ENCODE measurements at places on chromosomes 7 and 10.

DNA sequence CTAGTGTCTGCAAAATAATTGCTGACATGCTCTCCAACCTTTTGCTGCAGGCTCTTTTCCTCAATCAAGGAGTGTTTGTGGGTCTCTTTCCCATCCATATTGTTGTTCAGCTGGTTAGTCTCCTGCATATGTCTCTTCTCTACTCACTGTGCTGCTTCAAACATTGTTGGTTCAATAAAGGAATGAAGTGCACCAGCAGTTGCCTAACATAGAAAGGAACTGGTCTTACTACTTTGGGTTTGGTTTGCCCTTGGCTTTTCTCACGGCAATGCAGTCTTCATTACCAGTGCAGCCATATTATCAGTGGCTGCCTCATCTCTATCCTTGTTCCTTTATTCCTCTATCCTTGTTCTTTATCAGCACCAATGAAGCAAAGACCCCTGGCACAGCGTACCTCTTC is 169.7 kb upstream of the TPK1 start:
- no peak for DNase-seq

DNA sequence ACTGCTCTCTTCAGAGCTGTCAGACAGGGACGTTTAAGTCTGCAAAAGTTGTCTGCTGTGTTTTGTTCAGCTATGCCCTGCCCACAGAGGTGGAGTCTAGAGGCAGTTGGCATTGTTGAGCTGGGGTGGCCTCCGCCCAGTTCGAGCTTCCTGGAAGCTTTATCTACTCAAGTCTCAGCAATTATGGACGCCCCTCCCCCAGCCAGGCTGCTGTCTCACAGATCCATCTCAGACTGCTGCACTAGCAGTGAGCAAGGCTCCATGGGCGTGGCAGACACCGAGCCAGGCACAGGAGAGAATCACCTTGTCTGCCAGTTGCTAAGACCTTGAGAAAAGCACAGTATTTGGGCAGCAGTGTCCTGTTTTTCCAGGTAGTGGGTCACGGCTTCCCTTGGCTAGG is 98.1 kb downstream of the SDHAF3 start:
- DNase-seq, result no peak

DNA sequence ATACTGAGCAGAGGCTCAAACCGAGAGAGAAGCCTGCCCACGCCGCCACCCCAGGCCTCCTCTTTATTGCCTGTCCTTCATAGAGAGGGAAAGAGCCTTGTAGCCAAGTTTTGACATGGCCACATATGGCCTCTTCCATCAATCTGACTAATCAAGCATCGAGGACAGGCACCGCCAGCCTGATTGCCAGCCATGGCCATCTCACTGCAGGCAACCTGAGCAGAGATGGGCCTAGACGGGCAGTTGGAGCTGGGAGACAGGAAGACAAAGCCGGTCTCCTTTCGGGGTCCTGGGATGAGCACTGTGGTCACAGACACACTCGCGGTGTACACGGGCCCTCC is 67.2 kb downstream of the EBF3 start:
- DNase-seq, result no peak

DNA sequence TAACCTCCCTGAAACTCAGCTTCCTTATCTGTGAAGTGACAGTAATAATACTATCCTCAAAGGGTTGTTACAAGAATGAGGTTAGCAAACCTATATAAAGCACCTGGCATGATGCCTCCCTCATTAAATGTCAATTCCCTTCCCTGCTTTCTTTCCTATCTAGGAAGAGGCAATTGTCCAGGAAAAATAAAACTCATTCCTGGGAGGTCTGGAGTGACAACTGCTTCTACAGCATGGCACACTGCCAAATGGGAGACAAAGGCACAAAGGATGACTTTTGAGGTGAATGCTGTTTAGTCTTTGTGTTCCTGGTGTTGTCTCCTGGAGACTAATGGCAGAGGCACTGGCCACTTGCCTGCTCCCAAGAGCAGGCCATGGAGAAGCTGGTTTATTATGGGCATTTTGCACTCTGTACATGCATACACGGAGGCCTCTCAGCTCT is 32.2 kb upstream of the PDE1C start:
- DNase-seq, result no peak

GRCh38 chr10:105993609-105994008 is 1170.9 kb downstream of the SORCS1 start:
- no peak for DNase-seq

- no peak for DNase-seq
Measured at GRCh38 chr10:132407243-132407746, 10.3 kb downstream of the PWWP2B start.

DNA sequence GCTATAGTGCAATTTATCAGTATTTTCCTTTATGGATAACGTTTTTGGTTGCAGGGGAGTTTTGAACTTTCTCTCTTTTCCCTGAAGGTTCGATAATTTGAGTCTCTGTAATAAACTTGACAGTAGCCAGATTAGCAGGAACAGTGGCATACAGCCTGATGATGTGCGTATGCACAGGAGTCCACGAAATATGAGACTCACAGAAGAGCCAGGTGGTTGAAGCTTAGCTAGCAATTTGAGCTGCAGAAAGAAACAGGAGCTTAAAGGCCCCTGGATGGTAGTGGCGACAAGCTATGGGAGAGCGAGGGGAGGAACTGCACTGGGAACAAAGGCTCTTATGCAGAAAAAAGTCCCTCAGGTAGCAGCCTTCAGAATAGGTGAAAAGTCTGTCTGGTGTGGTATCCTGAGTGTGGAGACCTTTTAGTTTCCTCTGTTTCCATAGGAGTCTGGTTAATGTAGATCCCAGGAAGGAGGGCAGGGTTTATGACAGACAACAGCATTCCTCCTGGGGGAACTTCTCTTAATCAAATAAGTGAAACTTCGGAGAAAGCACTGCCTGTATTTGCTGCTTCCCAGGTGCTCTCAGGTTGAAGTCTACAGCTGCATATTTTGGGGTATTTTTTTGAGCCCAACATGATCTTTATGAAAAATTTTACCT is 32.7 kb downstream of the FANK1 start:
- no peak for DNase-seq

DNA sequence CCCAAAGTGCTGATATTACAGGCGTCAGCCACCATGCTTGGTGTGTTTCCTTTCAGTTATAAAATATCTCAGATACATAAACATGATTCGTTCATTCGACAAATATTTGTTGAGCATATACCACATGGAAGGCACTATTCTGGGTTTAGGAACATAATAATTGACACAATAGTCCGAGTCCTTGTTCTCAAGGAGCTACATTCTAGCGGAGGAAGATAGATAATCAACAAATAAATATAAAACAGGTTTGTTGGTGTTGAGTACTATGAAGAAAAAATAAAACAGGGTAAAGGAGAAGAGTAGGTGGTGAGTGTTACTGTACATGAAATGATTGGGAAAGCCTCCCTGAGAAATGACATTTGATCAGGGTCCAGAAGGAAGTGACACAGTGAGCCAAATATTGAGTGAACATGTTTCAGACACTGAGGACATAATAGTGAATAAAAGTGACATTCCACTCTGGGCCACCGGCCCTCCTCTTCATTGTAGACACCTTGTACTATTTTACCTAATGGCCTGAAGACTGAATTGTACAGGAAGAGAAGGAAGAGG is 6.9 kb upstream of the HILPDA start:
- no peak for DNase-seq

DNA sequence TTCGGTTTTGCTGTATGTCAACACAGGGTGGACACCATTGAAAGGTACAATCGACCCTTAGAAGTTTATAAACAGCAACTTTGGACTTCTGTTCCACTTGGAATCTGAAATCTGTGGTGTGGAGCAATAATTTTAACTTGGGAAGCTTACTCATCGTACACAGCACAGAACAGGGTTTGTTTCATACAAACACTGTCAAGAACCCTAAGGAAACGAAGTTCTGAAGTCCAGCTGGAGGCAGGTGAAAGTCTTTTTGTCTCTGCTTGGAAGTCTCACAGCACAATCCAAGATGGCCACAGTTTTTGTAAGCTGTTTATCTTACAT is 31.5 kb downstream of the NMT2 start:
- no peak for DNase-seq

- DNase-seq, result no peak
Measured at GRCh38 chr10:36448760-36449691, 676.4 kb upstream of the ANKRD30A start.

DNA sequence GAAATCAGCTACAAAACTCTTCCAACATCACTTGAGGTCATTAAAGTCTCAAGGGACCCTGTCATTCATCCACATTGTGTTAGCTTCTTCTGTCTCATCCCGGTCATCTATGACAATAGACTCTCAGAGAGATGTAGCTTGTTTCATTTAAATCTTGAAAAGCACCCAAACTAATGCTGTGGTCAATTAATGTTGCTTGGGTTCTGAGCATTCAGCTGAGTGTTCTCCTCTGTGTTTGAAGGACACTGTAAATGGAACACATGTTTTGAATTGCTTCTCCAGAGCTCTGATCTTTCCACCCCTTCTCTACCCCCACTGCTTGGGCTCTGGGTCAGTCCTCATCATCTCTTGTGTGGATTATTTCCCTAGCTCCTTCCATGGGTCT is 19.6 kb upstream of the ADD3 start:
- DNase-seq, result no peak

- DNase-seq, result no peak
Measured at GRCh38 chr7:123811056-123811455, 33.9 kb upstream of the HYAL4 start.

DNA sequence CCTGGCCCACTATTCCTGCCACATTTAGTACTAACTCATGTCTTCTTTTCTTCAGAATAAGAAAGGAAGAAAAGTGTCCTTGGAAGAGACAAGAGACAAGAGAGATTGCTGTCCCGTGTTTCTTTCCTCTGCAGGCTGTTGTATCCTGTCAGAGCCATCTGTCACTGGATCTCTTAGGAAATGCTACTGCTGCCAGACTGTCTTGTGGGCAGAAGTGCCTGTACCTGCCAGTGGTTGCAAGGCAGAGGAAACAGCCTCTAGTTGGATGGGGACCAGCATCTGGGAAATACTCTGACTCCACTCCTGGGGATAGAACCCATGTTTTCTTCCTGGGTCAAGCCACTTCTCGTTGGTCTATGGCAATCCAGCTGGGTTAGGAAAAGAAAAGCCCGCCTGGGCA is 16.7 kb upstream of the MAP3K8 start:
- DNase-seq, result no peak

DNA sequence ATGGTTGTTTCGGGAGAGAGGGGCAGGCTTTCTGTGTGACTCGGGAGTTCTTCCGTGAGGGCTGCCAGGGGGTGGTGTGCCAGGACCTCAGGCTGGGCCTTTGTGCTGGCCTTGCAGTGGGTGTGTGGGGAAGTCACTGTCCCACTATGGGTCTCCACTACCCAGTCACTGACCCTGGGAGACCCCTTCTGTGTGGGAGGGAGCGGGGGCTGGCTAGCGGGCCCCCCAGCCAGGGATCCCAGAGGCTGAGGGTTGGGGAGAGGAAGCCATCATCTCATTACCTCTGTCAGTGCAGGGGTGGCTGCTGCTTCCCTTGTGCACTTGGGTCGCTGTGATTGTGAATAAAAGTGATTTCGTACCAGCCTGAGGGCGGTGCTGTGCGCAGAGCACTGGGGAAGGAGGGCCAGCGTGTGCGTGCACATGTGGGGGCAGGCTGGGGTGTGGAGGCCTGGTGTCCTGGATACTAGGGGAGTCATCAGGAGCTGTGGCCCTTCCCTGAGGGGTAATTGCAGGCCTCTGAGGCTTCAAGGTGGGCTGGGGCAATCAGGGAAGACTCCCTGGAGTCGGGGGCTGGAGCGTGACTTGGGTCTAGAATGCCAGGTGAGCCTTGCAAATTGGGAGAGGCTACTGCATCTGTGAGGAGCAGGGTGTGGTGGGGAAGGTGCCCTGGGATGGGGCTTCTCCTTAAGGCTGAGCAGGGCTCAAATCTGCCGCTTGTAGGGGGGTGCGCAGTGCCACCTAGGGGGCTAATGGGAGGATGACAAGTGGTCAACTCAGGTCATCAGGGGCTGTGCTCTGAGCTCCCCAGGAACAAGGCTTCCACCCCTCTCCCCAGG is 98.9 kb downstream of the NEURL1 start:
- peak; percentile 9 for DNase-seq

DNA sequence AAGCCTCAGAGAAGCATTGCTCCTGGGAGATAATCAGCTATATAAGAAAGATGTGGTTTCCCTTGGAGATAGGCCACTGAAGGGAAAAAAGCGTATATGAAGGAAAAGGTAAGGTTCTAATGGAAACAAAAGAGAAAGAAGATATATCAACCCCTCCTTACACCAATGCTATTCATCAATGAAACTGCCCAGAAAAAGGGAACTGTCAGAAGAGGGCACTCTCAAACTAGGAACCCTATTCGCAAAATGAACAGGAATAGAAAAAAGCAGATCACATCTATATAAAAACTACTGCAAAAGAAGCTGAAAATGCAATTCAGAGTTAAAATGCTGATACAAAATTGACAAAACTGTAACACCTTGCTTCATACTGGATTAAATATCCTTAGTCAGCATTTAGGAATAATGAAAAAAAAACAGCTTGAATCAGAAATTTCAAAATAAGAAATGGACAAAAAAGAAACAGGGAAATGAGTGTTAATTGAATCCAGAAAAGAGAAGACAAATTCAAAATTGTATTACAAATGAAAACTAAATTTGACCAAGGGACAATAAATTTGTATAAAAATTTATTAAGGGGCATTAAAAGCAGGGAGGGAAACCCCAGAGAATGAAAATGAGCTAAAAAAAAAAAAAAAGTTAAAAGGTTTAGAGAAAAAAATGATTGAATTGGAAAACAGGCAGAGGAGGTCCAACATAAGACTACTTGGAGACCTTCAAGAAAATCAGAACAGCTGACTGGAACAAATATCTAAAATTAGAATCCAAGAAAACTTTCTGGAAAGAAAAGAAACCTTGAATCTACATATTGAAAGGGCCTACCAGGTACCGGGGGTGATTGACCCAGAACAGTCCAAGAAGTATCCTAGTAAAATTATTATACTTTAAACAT is 17.9 kb downstream of the NHLRC2 start:
- no peak for DNase-seq

DNA sequence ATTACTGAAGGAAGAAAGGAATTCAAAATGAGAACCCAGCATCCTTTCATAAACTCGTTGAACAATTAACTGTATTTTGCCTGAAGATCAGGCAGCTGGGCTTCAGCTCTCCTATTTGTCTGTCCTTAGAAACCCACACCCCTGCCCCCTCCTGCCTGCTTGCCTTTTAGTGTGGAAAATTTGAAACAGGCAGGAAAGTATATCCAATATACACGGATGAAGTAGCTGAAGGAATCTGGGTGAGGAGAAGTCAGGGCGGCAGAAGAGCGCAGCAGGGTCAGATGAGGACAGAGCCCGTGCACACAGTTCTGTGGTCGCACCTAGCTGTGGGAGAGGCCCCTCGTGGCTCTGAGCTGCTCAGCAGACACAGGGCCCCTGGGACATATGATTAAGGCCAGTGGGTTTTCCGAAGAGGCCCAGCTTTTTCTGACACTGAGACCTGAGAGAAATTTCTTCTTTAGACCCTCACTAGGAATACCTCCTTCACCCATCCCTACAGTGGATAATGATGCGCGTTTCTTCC is 87.9 kb downstream of the ACTR3B start:
- no peak for DNase-seq

DNA sequence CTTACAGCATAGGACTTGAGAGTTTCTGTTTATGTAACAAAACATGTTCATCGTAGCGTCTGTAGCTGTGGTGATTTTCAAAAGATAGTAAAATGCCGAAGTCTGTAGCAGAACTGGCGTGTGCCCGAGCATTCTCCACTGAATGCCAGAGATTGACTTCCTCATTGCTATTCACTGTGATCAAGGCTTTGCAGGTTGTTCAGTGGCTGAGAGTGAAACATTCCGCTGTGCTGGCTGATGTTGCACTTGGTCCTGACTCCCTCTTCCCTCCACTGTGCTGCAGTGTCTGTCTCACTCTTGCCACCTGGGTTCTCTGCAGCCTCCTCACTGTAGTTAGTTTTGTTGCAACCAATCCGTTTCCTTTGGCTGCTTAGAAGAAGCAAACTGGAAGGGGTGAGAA is 37.6 kb downstream of the FHIP2A start:
- no peak for DNase-seq

GRCh38 chr10:104255311-104255981 is 754 bp downstream of the GSTO1 start:
- no peak for DNase-seq
